ENCODE measurements at places on chromosomes 6 and 20.

- no peak for DNase-seq
Measured at GRCh38 chr20:41395667-41396664, 29.3 kb upstream of the EMILIN3 start.

DNA sequence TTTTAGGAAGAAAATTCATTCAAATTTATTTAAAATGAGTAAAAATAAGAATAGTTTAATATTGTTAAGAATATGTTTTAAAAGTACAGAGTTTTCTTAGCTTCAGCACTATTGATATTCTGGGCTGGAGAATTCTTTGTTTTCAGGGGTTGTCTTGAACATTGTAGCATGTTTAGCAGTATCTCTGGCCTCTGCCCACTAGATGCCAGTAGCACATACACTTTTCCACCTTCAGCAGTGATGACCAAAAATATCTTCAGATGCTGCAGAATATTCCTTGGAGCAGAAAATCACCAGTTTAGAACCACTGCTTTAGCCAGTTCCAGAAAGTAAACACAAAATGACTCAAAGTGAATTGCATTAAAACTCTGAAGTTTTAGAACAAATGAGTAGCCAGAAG lies 19.4 kb upstream of the SDHAF4 start:
- DNase-seq: peak; percentile 35

DNA sequence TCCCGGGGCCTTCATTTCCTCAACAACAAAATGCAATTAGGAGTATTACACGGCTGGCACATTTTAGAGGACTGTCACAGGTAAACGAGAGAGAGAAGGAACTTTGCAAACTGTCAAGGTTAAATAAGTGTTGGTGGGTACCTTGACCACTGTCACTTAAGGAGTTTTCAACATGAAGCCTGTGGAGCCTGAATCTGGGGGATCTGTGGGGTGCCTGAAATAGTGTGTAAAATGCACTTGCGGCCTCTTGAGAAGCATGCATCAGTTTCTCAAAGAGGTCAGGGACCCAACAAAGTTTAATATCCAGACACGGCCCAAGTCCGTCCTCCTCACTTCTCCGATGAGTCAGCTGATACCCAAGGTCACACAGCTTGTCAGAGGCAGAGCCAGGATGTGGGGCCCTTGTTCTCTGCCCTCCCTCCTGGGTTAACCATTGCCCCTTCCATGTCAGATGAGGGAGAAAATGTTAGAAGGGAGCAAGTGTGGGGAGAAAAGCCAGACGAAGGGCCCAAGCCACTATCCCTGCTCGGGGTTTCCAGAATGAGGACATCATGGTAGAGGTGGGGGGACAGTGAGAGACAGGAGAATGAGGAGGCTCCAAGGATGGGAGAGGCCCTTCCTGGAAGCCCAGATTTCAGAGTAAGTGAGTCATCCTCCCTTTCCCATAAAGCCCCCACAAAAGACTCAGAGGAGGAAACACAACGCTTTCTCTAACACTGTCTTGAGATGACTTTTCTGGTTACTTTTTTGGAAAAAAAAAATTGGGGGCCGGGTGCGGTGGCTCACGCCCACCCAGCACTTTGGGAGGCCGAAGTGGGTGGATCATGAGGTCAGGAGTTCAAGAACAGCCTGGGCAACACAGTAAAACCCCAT lies 42.2 kb downstream of the C6orf132 start:
- no peak for DNase-seq

GRCh38 chr6:147204060-147204785 lies at the start of gene STXBP5:
STXBP5 (plus strand) TSS chr6:147204417; CDS start chr6:147204533, 116 bp downstream.
- peak; percentile 51 for DNase-seq

- no peak for DNase-seq
Measured at GRCh38 chr6:108127826-108128225, 38.0 kb upstream of the NR2E1 start.

DNA sequence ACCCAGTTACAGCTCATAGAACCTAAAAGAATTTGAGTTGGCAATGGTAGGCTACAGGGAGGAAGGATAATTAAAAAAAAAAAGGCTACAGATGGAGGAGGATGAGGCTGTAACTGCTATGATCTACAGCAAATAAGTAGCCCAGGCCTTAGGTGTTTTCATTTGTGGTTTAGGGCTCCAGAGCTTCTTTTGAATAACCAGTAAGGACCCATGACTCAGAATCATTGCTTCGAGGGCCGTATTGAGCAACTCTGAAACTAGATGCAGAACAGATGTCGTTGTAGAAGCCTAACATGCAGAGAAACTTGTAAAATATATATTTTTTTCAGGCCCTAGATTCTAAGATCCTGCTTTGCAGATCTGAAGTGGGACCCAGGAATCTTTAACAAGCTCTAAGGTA lies 19.0 kb upstream of the ASIP start:
- no peak for DNase-seq

- DNase-seq: no peak
Measured at GRCh38 chr20:58330687-58331086, 21.2 kb downstream of the RAB22A start.

- no peak for DNase-seq
Measured at GRCh38 chr20:34544109-34544796, 14.3 kb upstream of the MAP1LC3A start.

GRCh38 chr6:13287104-13287503 lies 41.2 kb downstream of the TBC1D7 start:
- DNase-seq: no peak

DNA sequence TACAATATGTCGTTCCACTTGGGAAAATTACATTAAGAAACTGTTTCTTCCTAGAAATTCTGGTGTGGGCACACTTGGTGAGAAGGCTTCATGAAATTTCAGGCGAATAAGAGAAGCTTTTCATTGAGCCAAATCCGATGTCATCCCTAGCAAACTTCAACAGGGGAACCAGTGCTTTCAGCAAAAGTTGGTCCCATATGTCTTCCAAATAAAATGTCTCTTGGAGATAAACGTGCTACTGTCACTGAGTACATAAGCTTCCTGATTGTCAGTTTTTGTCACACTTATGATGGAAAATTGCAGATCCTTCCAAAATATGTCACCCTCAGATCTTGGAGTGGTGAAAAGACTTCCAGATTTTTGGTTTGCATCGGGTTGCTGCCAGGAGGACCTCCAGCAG lies 31.1 kb upstream of the SLC35A1 start:
- DNase-seq: no peak

DNA sequence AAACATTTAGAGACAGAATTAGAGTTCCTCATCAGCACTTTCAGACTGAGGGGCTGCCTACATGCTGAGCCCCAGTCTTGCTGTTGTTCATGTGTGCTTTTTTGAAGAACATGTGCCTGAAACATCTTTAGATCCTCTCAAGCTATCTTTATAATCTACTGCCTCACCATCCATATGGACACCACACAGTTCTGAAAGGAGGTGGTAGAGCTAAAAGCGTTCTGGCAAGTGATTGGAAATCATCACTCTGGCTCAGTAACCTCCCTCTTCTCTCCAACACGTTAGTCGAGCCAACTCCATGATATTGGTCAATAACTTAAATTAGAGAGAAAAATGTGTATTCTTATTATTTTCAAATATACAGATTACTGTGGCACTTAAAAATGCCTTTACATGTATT lies 40.6 kb downstream of the CLVS2 start:
- no peak for DNase-seq

GRCh38 chr6:56293781-56294180 lies 46.4 kb upstream of the COL21A1 start:
- no peak for DNase-seq

- DNase-seq: no peak
Measured at GRCh38 chr6:158687506-158687905, 37.7 kb downstream of the SYTL3 start.

- DNase-seq: no peak
Measured at GRCh38 chr6:26017632-26017966, 55.0 kb downstream of the TRIM38 start.

DNA sequence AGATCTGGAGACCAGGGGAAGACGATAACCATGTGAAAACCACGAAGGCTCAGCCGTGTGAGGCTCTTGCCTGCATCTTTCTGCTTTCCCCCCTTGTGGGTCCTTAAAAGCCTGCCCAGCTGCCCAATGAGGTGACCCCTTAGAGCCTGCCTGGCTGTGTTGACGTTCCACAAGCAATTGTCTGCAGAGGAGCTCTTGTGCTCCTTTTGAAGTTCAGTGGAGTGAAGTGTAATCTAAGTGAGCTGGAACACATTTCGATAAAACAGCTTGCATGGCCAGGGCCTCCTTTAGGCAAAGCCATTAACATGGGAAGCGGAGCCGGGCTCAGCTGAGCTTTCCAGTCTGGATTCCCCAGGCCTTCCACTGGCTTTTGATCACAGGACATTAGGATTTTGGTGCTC lies 27.3 kb upstream of the TCP11 start:
- no peak for DNase-seq

- no peak for DNase-seq
Measured at GRCh38 chr6:35368038-35368887, 25.9 kb downstream of the PPARD start.

GRCh38 chr6:150767571-150768018 lies 97.9 kb upstream of the MTHFD1L start:
- DNase-seq: no peak

DNA sequence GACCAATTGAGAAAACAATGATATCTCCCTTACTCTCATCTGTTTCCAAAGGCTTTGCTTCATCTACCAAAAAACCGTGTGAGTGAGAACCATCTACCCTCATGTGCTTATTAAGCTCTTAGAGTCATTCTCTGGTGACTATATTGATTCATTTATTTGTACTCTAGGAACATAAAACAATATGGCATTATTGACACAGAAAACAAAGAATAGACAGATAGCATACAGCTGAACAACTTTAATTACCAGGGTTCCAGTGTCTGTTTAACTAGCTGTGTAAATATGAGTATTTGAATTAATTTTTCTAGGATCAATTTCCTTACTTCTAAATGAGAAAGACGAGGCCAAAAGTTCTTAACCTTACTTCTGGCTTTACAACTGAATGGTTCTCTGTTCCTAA lies 31.3 kb upstream of the HEY2 start:
- DNase-seq: no peak

- DNase-seq: no peak
Measured at GRCh38 chr20:43969028-43969447, 54.4 kb downstream of the TOX2 start.

DNA sequence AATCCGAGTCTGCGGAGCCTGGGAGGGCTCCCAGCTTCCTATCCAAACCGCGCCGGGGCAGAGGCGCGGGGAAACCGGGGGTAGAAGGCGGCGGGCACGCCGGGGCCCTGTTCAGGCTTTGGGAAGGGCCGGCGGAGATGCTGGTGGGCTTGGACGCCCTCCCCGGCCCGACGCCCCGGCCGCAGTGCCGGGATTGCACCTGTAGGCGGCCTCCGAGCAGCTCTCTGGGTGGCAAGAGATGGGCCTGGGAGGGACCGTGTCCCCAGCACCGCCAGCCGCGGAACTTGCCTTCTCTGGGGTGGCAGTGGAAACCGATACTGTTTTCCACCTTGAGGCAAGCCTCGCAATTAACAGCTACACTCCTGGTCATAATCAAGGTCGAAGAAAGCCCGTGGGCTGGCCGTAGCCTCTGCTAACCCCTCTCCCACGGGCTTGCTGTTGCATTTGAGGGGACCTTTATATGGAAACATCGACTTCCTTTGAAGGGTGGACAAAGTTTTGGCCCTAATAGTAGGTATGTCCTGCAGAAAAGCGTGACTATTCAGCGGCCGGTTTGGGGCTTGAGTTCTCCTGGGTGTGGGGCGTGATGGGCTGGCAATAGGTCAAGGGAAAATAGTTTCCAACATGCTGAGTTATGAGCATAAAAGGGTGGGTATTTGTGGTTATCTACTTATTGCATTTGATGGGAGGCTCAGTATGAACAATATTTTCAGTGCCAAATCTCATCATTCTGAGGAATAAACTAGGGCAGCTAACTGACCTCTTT lies 1.1 kb upstream of the JAG1 start:
- peak; percentile 64 for DNase-seq

- DNase-seq: no peak
Measured at GRCh38 chr6:33502486-33502885, 48.1 kb downstream of the ZBTB9 start.

- DNase-seq: no peak
Measured at GRCh38 chr20:63696628-63697356, at the start of gene TNFRSF6B. TNFRSF6B (plus strand) TSS chr20:63696652; CDS start chr20:63696768, 116 bp downstream.

DNA sequence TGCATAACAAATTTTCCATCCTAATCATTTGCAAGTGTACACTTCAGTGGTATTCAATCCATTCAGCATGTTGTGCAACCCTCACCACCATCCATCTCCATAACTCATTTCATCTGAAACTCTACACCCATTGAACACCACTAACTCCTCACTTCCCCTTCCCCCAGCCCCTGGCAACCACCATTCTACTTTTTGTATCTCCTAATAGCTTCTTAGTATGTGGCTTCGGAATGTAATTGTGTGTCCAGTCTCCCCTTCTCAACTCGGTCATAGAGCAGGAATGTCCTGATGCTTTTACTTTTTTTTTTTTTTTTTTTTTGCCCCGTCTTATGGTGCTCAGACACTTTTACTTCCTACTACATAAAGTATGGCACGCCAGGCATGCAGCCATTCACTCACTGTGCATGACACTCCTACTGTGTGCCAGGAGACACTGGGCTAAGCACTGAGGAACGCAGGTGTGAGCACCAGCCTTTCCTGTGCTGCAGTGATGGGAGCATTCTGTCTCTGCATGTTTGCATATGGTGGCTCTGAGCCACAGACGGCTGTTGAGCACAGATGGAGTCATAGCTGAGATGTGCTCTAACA lies 15.3 kb downstream of the HCK start:
- no peak for DNase-seq

DNA sequence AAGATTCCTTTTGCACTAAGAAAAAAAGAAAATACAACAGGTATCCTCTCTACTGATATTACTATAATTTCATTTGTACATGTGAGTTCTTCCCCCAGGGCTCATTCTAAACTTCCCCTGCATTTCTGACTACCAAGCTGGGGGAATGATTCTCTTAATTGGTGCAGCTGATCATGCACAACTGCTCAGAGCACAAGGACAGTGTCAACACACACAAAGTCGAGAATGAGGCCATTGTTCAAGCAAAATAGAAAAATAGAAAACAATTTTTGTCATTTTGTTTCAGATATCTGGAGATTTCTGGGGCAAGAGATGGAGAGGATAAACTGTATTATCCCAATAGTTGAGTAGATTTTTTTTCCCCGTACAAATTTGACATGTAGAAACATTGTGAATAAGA lies 236.3 kb downstream of the HAO1 start:
- DNase-seq: peak; percentile 66

DNA sequence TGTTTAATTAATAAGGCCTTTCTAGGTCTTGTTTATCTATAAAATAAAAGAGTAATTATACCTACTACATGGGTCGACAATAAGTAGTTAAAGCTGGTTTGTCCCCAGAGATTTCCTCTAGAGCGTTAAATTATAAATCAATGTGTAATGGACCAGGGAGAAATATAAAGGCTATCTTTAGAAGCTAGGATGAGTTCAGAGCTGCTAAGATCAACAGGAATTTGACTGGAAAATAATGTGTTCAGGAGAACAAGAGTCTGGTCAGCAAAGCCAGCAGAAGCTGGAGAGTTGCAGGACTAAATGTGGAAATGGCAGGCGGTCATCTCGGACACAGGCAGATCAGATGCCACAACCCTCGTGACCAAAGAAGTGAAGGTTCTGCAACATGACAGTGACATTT lies 428.8 kb downstream of the EPM2A start:
- no peak for DNase-seq

- DNase-seq: peak; percentile 46
Measured at GRCh38 chr6:3285049-3285639, 26.4 kb downstream of the PSMG4 start.
